ENCODE measurements at places on chromosomes 1 and 21.

- DNase-seq: no peak
These were observed 21.9 kb downstream of the SYT2 start for GRCh38 chr1:202688401-202688800.

GRCh38 chr1:200674838-200675587, 5.3 kb upstream of the DDX59 start:
- DNase-seq: no peak

- no peak for DNase-seq
These were observed 194.2 kb upstream of the FMN2 start for GRCh38 chr1:239897458-239897857.

- no peak for DNase-seq
These were observed 10.3 kb downstream of the SLC6A17 start for GRCh38 chr1:110160538-110161100.

DNA sequence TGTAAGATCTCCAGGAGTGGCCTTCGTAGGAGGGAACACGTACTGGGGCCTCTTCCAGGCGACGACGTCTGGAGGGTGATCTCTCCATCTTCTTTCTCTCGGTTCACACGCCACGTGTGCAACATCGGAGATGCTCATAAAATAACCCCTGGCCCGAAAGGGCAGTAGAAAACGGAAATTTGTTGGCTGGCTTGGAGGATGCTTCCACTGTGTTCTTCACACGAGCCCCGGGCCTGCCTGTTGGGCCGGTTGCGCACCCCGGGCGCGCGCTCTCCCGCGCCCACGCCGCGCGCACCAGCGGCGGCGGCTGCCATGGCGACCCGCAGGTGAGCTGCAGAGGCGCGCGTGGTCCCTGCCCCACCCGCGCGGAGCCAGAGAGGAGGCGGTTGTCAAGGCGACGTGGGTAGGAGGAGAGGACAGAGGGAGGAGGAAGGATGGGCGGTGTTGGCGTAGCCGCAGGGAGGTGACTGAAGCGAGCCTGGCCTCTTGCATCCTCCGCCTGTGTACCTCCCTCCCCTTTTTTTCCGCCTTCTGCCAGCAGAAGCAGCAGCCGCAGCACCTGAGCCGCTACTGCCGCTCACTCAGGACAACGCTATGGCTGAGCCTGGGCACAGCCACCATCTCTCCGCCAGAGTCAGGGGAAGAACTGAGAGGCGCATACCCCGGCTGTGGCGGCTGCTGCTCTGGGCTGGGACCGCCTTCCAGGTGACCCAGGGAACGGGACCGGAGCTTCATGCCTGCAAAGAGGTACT, at the start of gene ELAPOR1:
ELAPOR1 (plus strand) TSS at position 526 of the 752 bp plus-strand sequence; CDS start at position 595, 69 bp downstream.
- peak; percentile 48 for DNase-seq

DNA sequence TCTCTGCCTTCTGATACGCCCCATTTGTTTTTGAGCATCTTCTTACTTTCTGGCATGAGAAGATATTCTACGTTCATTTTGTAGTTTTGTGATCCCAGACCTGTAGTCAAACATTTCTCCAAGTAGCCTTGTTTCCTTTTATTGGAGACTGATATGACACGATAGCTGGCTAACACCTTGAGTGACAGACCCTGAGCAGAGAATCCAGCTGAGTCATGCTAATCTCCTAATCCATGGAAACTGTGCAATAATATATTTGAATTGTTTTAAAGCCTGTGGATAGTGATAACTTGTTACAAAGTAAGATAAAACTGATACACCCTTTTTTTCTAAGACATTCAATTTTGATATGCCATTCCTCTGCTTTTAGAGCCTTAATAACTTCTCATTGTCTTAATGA, 1.2 kb upstream of the IFI44L start:
- DNase-seq: no peak

DNA sequence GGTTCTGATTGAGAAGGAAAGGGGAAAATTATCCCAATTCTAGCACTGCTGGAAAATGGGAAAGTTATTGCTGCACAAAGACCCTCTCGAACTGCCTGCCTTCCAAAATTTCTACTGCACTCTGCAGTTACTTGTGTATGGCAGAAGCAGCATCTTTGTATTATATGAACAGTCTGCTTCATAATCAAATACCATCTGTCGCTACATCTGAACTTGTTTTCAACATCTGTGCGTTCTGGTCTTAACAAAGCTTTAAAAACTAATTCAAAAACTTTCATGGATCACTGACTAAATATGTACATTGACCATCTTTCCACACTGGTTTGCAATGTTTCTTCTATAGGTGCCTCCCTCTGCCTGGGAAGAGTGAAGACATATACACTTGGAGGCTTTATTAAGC, 79.2 kb downstream of the PROX1 start:
- DNase-seq: no peak

GRCh38 chr1:117301901-117302300, 65.3 kb upstream of the MAN1A2 start:
- no peak for DNase-seq

DNA sequence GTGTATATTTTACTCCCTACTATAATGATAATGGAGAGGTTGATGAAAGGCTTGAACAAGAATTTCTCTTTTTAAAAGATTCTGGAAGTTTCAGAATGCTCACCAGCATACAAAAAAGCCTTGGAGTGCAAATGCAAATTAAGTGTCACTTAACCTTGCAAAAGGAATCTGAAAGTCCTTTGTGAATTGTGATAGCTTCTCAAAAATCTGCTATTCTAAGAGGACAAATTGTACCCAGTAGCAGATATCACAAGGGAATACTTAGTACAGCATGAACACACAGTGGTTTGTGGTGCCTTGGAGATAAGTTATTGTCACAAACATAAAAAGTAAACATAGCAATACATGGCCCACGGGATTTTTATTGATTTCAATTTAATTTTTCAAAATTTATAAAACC, 1208.3 kb upstream of the B3GALT2 start:
- no peak for DNase-seq

DNA sequence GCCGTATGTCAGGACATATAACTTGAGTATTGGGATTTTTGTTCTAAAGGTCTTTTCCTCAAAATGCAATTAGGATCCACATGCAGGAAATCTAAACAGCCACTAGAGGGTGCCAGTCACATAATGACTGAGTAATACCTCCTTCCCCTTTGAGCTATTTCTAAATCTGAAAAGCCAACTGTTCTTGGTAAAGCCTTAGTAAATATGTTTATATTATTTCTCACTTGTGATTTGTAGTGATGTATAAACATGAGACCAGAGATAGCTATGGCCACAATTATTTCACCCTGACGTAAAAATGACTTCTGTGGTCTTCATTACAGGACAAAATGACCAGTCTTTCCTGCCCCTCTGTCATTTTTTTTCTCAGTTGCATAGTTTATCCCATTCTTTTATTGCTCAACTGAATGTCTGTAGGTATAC, 41.0 kb upstream of the DR1 start:
- DNase-seq: peak; percentile 63

- no peak for DNase-seq
These were observed 103.4 kb downstream of the RUSC1 start for GRCh38 chr1:155424091-155424490.

DNA sequence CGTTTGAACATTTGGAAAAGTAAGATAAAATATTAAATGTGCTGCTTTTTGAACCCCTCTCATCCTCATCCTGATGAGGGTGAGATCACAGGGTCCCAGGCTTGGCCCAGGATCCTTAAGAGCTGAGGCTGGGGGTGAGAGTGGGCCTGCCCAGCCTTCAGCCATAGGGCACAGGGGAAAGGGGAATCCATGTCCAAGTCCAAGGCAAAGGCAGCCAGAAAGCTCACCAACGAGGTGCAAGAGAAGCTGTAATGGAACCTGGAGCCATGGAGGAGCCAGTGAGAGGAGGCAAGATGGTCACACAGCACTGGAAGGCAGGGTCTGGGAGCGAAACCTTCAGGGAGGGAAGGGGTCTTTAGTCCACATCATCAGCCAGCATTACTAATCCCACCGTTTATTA, 191.9 kb downstream of the RRAGC start:
- no peak for DNase-seq

DNA sequence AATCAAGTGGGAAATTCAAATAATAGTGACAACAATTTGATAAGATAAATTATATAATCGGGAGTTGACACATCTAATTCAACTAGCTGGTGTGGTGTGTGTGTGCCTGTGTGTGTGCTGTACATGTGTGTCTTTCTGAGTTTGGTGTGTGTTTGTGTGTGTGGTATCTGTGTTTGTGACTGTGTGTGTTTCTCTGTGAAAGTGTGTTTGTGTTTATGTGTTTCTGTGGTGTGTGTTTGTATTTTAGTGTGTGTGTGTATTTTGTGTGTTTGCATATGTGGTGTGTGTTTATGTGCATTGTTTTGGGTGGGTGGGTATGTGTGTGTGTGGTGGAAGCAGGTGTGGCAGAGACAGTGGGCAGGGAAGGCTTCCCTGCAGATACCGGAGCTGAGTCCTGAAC, 4.8 kb upstream of the DSCAM start:
- DNase-seq: no peak

GRCh38 chr1:57916041-57916440, 492.2 kb upstream of the DAB1 start:
- no peak for DNase-seq

GRCh38 chr1:233217832-233218231, 77.7 kb downstream of the PCNX2 start:
- DNase-seq: no peak

- no peak for DNase-seq
These were observed 120.4 kb downstream of the EDEM3 start for GRCh38 chr1:184634296-184634695.

GRCh38 chr21:38337793-38338192, 81.0 kb downstream of the KCNJ15 start:
- DNase-seq: no peak

GRCh38 chr1:5410652-5411051, 581.6 kb downstream of the NPHP4 start:
- DNase-seq: no peak

GRCh38 chr1:230067419-230067870, 407 bp downstream of the GALNT2 start:
- DNase-seq: peak; percentile 54

GRCh38 chr1:166272155-166272554, 105.4 kb upstream of the FAM78B start:
- DNase-seq: no peak

DNA sequence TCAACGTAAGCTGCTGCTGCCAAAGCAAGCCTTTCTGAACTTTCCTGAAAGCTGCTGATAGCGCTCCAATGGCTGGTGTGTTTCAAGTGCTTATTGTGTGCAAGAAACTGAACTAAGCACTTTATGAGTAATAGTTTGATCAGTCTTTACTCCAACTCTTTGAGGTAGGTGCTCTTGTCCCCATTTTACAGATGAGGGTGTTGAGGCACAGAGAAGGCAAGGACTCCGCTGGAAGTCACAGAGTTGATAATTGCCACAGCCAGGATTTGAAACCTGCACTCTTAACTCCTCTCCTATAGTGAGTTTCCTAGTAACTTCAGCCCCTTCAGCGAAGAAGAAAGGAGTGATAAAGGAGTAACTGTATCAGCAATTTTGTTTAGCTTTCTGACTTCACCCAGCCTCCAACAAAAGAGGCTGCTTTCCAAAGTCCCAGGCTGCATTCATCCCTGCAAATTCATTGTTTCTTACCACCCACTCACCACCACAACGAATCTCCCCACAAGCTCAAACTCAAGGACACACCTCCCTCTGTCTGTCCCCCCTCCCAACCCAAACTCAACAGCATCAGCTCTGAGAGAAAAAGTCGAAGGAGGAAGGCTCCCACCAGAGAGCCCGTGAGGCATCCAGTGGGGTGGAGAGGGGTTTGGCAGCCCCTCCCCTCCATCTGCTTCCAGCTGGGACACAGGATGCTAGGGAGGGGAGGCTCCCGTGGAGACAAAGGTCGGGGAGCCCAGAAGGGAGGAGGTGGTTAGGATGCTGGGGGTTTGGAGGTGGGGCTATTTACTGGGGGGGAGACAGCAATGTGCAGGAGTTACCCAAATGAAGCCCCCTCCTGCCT, 139.6 kb downstream of the NAV1 start:
- DNase-seq: no peak

DNA sequence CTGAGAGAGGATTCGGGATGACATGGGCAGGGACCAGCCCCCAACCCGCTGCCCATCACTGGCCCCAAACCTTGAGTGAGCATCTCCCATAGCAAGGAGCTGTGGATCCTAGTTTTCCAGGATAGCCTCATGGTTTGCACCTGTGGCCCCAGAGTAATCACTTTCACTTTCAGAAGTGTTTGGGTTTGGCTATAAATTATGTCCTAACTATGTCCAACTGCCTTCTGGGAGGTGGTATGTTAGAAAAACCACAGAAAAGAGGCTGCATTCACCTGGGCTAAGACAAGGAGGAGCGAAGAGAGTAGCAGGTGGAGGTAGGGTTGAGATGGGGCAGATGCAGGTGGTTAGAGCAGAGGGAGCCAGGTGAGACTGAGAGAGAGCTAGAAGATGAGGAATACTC, 19.4 kb upstream of the CLIC6 start:
- DNase-seq: no peak

- DNase-seq: no peak
These were observed 20.9 kb upstream of the UBL4B start for GRCh38 chr1:110091381-110091780.

DNA sequence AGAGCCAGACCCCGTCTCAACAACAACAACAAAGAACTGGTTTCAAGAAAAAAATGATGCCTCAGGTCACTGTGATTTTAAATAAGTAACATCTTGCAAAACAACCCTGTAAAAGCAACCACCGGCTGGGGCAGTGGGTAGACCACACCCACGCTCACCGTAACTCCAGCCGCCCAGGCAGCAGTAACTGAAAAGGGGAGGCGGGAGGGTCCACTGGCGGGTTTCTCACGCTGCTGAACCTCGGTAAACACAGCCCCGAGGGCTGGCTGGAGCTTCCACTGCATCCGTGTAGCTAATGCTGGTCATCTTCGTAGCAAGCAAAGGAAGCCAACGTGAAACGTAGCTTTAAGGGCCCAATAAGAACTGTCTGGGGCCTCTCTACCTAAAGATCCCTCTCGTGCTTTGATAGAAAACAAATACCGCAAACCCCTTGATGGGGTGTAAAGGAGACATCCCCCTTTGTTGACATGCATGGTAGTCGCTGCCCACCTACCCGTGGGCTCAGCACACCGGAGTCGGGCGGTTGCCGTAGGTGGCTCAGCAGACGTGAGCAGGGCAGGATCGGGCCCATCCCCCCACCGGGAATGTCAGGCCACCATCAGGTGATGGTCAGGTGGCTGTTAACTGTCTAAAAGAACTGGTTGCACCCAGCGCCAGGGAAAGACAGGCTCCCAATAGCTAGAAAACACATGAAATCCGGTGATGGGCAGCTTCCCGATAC, 4.2 kb downstream of the C1orf159 start:
- no peak for DNase-seq

GRCh38 chr1:102970496-102971078, 137.7 kb downstream of the COL11A1 start:
- peak; percentile 52 for DNase-seq

- DNase-seq: no peak
These were observed 27.6 kb upstream of the SIPA1L2 start for GRCh38 chr1:232657426-232658005.

- no peak for DNase-seq
These were observed 5.8 kb upstream of the SSR2 start for GRCh38 chr1:156026588-156026987.

- peak; percentile 75 for DNase-seq
These were observed 77.0 kb upstream of the POU3F1 start for GRCh38 chr1:38123356-38124135.

GRCh38 chr21:31558189-31558961, 101.1 kb upstream of the SOD1 start:
- DNase-seq: no peak

GRCh38 chr1:169904834-169905233, 11.1 kb upstream of the SCYL3 start:
- DNase-seq: no peak

- no peak for DNase-seq
These were observed 36.8 kb upstream of the MACF1 start for GRCh38 chr1:39167632-39168209.

- no peak for DNase-seq
These were observed 127.1 kb downstream of the HUNK start for GRCh38 chr21:31999810-32000468.

Measured in AG20443 (cell line).